ENCODE measurements at places on chromosomes 1 and 21.

GRCh38 chr1:220705782-220706181 is 15.6 kb downstream of the C1orf115 start:
- no peak for DNase-seq

GRCh38 chr1:32242341-32242851 is 4.6 kb upstream of the FAM167B start:
- peak; percentile 66 for DNase-seq

GRCh38 chr1:159752135-159752580 is 28.6 kb upstream of the DUSP23 start:
- DNase-seq: no peak

DNA sequence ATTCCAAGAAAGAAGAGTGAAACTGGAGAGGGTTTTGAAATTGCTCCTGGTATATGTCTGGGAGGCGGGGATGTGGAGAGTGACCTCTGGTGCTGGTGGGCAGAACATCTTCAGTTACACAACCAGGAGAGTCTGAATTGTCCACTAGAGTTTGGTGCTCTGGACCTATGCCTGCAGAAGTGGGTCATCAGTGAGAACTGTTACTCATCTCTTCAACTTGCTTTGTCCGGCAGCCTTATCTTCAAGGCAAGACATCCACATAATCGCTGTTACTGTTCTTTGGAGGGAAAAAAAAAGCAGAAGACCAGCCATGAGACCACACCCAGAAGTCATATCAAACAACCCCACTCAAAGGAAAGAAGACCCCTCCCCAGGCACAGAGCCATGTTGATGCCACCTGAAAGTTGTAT is 14.9 kb downstream of the SH2D1B start:
- peak; percentile 59 for DNase-seq

- no peak for DNase-seq
These were observed 54.9 kb upstream of the ATF3 start for GRCh38 chr1:212553676-212554075.

DNA sequence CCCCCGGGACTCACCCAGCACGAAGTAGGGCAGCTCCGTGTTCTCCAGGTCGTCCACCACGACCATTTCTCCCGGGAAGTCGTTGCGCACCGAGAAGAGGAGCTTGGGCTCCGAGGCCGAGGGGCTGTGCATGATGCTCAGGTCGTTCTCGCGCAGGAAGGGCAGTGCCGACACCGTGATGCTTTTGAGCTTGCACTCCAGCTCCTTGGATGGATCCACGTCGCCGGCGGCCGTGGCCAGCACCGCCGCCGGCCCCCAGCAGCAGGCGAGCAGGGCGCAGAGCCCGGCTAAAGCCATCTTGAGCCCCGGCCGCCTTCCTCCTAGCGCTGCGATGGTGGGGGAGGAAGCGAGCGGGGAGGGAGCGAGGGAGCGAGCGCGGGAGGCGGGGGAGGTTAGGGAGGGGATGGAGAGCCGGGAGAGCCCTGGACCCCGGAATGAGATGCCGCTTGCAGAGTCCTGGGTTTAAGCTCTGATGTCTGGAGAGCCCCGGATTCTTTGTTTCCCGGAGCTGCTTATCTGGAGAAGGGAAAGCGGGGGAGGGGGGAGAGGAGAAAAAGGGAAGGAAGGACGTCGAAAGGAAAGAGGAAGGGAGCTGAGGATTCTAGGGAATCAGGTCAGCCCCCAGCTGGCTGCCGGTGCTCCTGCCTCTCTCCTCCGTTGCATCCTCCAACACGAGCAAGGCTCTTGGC is at the start of gene ASTN1:
Gene ASTN1 (minus strand): TSS at position 333 of the 689 bp plus-strand sequence. CDS start 36 bp downstream, at position 297.
- no peak for DNase-seq

GRCh38 chr1:152888126-152888525 is 10.0 kb downstream of the SMCP start:
- DNase-seq: no peak

DNA sequence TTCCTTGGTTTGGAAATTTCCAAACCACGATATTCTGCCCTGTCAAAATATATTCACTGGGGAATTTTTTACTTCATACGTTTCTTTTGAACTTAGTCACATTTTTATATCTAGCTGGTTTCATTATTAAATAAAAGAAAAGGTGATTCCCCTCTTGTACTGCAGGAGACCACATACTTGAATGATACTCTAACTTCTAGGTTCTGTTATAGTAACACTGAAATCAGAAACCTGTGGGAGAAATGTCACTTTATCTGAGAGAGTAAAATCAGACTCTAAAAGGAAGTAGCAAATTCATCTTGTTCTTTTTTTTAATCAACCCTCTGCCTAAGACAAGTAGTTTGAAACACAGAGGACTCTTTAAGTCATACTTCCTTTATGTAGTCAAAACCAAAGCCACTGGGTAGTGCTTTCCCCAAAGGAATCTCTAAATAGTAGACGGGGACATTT is 34.4 kb downstream of the MRPL39 start:
- DNase-seq: no peak

DNA sequence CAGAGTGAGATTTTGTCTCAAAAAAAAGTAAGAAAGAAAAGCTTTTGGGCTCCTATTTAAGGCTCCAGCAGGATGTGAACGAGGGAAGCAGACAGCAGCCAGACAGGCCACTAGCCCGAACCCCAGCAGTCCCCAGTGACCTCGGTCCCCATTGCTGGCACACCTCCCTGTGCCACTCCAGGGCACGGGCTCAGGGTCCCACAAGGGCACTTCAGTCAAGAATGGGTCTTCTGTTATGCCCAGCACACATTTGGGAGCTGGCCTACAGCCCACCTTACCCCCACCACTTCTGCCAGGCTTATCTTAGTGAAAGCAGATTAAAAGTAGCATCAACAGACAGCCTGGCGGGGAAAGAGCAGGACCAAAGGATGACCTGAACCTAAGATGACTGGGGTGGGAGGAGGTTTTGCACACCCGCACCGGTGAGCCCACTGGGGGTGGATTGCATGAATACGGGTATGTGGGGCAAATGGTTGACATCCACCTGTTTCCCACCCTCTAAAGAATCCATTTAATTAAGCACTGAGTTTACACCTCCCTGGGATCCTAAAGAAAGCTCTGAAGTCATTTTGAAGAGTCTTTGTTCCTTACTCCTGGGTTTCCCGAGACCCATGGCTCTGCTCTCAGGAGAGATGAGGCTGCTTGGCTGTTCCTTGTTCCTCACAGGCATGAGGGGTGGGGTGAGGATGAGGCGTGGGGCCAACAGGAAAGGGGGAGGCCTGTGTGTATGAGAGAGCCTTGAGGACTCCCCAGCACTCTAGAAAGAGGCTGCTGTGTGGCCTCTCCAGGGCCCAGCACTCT is 4.7 kb downstream of the CHI3L1 start:
- no peak for DNase-seq

DNA sequence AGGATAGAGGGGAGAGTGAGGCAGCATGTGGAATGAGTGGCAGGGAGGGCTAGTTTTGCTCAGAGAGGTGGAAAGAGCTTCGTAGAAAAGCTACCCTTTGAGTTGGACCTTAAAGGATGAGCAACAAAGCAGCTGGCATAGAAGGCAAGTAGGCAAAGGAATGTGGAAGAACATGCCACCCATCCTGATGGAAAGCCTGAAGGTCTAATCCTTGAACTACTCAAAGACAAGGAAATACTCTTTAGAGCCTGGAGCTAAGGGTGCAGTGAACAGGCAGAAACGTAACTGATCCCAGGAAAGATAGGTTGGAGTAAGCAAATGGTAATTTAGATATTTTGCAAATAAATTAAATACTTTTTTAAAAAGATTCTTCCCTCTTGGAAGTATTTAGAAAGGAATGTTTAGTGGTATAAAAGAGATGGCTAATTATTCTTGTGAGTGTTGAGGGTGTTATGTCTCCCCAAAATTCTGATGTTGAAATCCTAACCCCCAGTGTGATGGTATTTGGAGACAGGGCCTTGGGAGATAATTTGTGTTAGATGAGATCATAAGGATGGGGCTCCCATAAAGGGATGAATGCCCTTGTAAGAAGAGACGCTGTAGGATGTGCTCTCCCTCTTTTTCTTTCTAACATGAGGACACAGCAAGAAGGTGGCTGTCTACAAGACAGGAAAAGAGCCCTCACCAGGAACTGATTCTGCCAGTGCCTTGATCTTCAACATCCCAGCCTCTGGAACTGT is 308.1 kb upstream of the RUNX1 start:
- no peak for DNase-seq

DNA sequence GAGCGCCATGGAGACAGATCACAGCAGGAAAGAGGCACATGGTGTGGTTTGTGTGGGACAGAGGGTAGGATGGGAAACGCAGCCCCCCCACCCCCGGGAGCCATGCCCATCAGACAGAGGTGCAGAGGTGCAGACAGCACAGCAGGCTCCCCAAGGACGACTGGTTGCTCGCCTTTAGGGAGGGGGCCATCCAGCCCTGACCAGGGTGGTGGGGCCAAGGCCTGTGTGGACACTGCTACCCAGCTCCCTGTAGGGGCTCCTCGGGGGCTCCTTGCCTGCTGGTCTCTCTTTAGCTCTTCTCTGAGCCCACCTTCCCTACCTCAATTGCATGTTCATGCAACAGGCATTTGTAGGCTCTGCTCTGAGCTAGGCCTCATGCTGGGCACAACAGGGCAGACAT is 3.7 kb downstream of the KCNAB2 start:
- no peak for DNase-seq

GRCh38 chr1:18353528-18353927 is 127.2 kb upstream of the KLHDC7A start:
- DNase-seq: no peak

- no peak for DNase-seq
These were observed 71.3 kb downstream of the HLX start for GRCh38 chr1:220950576-220950975.

DNA sequence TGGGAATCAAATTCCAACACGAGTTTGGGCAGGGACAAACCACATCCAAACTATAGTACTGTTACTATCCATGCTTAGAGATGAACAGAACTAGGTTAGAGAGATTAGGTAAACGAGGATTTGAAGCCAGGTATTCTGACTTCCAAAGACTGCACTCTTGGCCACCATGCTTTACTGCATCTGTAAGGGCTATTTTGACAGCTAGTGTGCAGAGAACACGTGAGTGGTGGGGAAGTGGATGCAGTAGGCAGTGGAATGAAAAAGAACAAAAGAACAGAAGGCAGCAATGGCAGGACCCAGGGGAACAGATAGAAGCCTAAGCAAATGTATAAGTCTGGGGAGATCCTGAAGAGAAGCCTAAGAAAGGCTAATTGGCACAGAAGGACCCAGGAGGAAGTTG is 59.1 kb upstream of the GJA8 start:
- DNase-seq: no peak

DNA sequence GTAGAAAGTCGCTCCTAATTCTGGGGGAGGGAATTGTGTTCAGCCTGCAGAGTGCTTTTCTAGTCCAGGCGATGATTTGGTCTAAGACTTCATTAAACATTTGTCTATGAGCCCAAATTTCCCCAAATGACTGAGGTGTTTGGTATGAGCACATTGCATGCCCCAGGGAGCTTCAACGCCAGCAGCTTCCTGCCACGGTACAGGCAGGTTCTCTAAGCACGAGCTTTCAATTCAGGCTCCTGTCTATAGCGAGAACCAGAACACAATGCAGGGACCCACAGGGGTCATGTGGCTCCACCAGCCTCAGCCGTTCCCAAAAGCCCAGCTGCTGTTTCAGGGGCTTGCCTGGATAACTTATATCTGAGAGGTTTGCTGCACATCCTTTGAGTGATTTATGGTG is 34.1 kb upstream of the H6PD start:
- no peak for DNase-seq

GRCh38 chr1:39525366-39526165 is 34.1 kb downstream of the BMP8A start:
- no peak for DNase-seq
